ENCODE measurements at places on chromosomes 13 and 19.

- DNase-seq = no peak
Observed at GRCh38 chr13:102928941-102929675, 83.3 kb downstream of the ERCC5 start.

GRCh38 chr19:35774274-35775045 lies 904 bp upstream of the ARHGAP33 start:
- DNase-seq = no peak

GRCh38 chr19:5073153-5073844 lies 104.4 kb downstream of the KDM4B start:
- DNase-seq = no peak

DNA sequence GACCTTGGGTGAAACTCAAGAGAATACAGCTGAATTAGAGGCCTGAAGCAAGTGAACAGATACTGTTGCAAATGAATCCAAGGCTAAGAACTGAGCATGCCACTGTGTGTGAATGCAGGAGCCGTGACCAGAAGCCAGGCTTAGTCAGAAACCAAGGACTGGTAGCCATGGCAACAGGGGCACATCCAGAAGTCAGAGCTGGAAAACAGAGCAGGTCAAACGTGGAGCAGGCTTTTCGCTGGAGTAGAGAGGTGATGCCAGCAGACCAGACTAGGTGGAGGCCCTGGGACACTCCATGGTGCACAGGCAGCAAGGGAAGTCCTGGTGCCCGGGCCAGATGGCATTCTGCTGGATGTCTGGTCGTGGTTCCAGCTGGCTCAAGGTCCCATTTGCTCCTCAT lies 564.1 kb downstream of the PCDH9 start:
- DNase-seq = no peak

- peak; percentile 36 for DNase-seq
Observed at GRCh38 chr19:10699650-10700335, 1.4 kb upstream of the QTRT1 start.

Data from SJSA1 (cell line).